GF-D8 (cell line): ENCODE measurements at places on chromosomes 6 and 20.
A peak's percentile ranks its signal among the peaks of the same experiment; 100 is the strongest.

DNA sequence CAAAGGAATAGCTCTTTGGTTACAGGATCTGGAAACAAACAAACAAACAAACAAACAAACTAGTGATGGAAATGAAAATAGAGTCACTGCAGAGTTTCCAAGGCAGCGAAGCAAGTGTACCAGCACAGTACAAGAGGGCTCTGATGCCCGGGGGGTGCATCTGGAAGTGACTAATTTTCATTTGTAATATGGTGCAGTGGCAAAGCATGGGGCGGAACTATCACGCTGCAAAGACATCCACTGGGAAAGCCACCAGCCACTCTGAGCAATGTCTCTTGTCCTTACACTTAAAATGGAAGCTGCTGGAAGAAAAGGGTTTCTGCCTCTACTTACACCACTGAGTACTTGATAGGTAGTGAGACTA is 44.4 kb upstream of the NEDD9 start:
- no peak for DNase-seq

GRCh38 chr6:11947063-11947462 is 65.0 kb upstream of the HIVEP1 start:
- DNase-seq: no peak

- DNase-seq: no peak
Measured at GRCh38 chr6:111617149-111617548, 11.5 kb upstream of the TRAF3IP2 start.

DNA sequence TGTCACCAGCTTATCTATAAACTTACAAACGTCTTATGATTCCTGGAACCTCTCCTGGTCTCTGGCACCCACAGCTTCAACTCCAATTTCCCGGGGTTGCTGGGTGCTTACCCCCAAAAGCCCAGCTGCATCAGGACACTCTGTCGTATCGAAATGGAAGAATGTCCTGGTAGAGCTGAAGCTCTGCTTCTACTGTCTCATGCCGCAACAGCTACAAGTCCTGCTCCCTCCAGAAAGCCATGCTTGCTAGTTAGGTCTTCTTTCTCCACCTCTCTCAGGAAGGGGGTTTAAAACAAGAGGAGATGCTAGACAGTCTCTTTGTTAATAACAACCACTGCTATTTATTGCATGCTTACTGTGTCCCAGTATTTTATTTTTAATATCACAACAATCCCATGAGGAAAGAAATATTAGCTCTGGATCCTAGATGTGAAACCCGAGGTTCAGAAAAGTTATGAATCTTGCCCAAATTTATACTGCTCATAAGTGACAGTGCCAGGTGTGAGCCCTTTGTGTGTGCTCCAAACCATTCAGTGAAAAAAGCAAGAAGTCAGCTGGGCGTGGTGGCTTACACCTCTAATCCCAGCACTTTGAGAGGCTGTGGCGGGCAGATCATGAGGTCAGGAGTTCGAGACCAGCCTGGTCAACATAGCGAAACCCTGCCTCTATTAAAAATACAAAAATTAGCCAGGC is 82.3 kb upstream of the GCM1 start:
- DNase-seq: no peak

GRCh38 chr6:5998711-5999687 is 7.7 kb downstream of the NRN1 start:
- DNase-seq: no peak

- DNase-seq: no peak
Measured at GRCh38 chr6:24646771-24647170, 780 bp upstream of the KIAA0319 start.

- DNase-seq: no peak
Measured at GRCh38 chr20:3446779-3447178, 24.0 kb upstream of the ATRN start.

DNA sequence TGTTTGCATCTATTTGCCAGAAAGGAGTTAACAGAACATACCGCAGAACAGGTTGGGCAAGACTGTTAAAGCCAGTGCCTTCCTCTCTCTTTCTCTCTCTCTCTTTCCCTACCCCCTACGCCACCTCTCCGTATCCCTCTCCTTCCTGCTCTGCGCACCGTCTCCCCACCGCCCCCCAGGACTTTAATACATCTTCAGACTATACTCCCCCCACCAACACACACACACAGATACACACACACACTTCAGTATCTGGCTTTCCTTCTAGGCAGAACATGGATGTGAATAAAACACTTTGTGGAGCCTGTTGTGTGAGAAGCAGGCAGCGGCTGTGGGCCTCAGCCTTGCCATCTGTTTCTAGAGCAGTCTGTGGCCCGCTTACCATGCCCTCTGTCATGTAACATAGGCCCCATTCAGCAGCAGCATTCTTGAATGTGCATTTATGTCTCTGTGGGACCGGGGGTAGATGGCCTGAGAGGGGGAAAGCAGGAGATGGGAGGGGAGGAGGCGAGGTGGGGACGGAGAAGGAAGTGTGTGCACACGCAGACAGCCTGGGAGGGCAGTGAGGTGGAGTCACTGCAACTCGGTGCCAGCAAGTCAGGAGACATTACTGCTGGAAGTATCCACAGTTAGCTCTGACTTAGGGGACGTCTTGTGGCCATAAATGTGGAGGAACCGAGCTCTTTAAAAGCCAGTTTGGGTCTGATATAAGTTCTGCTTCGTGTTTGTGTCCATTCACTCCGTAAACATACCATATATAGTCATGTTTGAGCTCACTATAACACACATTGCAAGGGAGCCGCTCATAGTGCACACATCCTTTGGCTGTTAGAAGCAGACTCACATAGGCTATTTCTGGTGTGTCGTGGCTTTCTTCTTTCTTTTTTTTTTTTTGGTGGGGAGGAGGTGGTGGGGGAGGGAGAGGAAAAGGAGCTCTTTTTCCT is 38.4 kb downstream of the RREB1 start:
- peak; percentile 94 for DNase-seq

DNA sequence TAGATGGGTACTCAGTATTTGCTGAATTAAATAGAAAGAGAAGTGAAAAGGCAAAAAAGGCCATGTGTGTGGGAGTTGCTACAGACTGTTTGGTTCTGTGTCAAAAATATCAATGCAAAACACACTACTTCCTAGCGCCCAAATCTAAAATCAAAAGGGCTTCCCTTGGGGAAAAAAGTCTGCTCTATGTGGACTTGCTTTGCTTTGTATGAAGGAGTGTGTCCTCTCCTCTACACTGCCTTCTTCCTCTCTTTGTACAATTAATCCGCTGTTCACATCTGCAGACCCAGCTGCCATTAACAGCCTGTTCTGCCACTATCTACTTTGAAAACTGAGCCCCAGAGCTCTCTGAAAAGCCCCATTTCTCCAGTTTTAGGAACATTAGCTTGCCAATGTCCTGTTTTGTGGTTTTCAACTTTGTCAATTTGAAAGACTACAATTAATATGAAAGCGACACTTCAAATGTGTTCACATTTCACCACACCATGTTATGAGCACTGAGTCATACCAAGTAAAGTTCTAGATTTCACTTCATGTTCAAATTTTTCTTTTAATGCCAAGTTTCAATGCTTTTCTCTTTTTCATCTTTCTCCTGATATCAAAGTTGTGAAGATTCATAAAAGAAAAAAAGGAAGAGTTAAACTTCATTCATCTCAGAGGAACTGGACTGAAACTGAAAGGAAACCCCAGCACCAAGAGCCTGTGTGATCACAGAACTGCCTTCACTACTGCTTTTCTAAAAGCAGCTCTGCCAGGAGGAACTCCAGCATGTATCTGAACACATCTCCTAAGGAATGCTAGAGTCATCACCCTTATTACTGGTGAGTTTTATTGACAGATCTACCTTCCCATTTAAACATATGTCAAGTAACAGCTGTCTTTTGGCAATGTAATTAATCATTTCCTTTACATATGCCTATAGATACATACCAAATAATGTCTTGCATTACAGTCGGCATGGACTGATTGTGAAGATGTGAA is 102.6 kb downstream of the KIF13A start:
- DNase-seq: peak; percentile 38

GRCh38 chr6:45129051-45129450 is 199.1 kb upstream of the RUNX2 start:
- no peak for DNase-seq

DNA sequence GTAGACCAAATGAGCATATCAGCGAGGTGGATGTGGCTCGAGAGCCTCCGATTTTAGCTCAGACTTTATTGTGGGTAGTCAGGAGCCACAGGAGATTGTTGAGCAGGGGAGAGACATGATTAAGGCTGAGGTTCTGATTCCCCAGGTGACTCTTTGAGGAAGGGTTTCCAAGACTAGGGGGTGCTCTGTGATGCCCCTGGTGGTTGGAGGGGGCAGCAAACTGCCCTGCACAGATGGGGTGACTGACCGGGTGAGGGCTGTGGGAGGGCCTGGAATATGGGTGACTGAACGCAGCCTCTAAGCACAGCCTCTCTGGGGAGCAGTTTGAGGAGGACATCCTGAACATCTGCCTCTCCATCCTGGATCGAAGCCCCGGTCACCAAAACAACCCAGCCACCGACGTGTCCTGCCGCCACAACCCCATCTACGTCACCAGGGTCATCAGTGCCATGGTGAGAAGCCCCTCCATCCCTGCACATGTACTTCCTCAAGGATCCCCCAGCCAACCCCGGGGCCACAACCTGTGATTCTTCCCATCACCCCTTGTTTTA is 17.0 kb downstream of the TGM6 start:
- no peak for DNase-seq

GRCh38 chr6:108277831-108278230 is 17.0 kb upstream of the SNX3 start:
- DNase-seq: no peak

- no peak for DNase-seq
Measured at GRCh38 chr6:161744211-161745067, 470.6 kb upstream of the AGPAT4 start.

DNA sequence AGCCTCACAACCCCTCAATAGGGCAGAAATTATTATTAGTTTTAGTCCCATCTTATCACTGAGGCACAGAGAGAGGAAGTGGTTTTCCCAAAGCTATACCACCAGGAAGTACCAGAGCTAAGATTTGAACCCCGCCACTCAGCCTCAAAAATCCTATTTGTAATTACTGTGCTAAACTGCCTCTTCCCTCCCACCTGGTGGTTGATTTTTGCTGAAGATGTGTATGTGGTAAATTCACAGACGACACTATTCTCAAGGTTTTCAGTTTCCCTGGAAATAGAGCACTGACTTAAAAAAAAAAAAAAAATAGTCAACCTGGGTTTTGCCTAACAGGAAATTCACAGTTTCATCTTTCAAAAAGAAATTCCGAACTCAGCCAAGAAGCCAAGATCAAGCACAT is 57.9 kb downstream of the TSHZ2 start:
- DNase-seq: no peak

GRCh38 chr6:48200869-48201390 is 89.9 kb upstream of the PTCHD4 start:
- no peak for DNase-seq

- DNase-seq: peak; percentile 54
Measured at GRCh38 chr6:110859335-110859792, 15.2 kb upstream of the AMD1 start.

DNA sequence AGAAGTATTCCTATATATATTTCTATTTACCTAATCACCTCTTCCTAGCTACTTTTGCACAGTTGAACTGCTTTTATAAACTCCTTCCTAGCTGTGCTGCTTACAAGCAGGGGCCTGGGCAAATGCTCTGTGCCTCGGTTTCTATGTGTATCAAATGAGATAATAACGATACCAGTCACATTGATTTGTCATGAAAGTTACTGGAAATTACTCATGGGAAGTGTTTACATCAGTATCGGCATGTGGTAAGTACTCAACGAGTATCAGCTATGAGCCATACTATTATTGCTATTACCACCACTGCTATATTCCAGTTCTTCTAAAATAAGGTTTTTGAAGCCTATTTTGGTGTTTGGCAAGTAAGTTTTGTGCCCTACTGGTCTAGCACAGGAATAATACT is 4.9 kb downstream of the LAMA4 start:
- no peak for DNase-seq

- no peak for DNase-seq
Measured at GRCh38 chr20:64162239-64162910, 1.9 kb upstream of the MYT1 start.

DNA sequence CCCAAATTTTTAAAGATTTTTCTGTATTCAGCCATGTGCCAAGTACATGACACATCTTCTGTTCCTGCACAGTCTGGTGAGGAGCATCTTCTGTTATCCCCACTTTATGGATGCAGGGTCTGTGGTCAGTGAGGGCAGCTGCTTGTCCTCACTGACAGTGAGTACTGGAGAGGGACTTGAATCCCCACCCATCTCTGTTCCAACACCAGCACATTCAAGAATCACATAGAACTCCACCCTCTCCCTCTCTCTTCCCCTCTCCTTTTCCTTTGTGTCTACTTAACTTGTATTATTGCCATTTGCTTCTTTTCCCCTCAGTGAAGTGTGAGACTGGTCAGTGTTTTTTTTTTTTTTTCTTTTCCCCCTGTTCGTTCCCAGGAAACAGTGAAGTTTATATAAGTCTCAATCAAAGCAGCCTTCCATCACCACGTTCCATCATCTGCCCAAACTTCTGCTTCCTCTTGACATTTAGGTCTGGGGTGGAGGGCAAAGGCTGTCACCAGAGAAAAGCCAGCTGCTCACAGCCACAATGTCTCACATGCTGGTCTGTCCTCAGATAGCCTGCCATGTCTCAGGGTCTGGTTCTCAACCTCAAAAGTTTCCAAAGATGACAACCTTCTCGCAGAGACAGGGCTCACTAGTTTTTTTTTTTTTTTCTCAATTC is 110.0 kb upstream of the SSTR4 start:
- DNase-seq: no peak

- peak; percentile 50 for DNase-seq
Measured at GRCh38 chr6:144296973-144297372, 11.8 kb downstream of the UTRN start.

DNA sequence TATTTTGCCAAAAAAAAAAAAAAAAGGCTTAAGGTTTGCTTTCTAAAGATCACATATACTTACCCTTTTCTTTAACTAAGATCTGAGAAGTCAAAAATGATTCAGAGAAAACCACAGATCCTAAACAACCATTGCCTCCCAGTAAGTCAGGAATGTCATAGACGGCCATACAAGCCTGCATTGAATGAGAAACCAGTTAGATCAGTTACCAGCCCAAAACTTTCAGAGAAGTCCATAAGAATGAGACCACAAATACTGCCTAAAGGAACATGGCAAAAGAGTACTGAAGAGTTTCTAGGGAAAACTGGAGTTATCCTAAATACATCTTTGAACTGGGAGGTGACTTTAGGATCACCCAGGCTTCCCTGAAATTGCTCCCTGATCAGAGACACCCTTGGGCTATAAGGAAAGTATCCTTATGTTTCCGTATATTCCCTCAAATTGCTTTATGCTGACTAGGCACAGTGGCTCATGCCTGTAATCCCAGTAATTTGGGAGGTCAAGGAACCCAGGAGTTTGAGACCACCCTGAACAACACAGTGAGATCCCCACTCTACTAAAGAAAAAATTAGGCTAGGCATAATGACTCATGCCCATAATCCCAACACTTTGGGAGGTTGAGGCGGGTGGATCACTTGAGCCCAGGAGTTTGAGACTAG is 79.4 kb upstream of the SLC4A11 start:
- DNase-seq: no peak
